Effector memory CD4-positive, alpha-beta T cell (primary cell): ENCODE measurements at places on chromosomes 2 and 18.

DNA sequence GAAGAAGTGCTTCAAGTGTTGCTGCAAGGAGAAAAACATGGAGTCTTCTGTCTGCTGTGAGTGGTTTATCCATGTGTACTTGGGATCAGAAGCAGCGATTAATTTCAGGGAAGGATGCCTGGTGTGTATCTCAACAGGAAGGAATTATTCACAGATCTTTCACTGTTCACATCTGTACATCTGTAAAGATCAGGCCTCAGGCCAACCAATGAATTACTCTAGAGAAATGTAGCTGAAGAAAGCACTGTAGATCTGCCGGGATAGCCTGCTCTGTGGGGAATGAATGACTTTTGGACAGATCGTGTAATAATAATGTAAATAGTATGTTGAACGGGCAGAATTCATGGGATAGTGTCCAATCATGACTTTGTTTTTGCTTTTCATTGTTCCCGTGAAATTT lies 54.0 kb upstream of the SPP2 start:
- no peak for DNase-seq

- DNase-seq, result no peak
Measured at GRCh38 chr2:195861821-195862220, 204.8 kb downstream of the SLC39A10 start.

DNA sequence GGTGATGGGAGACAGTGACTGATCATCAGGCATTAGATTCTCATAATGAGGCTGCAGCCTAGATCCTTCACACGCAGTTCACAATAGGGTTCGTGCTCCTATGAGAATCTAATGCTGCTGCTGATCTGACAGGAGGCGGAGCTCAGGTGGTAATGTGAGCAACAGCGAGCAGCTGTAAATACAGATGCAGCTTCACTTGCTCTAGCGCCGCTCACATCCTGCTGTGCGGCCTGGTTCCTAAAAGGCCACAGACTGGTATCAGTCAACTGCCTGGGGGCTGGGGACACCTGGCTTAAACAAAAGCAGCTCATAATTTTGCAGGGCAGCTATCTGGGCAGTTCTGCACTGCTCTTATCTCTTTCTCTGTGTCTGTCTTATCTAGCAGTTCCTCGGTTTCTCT lies 20.4 kb upstream of the CD226 start:
- DNase-seq, result no peak

GRCh38 chr2:75454241-75454620 lies 106.5 kb downstream of the EVA1A start:
- no peak for DNase-seq

GRCh38 chr2:46849721-46850556 lies 65.7 kb downstream of the MCFD2 start:
- DNase-seq, result no peak

DNA sequence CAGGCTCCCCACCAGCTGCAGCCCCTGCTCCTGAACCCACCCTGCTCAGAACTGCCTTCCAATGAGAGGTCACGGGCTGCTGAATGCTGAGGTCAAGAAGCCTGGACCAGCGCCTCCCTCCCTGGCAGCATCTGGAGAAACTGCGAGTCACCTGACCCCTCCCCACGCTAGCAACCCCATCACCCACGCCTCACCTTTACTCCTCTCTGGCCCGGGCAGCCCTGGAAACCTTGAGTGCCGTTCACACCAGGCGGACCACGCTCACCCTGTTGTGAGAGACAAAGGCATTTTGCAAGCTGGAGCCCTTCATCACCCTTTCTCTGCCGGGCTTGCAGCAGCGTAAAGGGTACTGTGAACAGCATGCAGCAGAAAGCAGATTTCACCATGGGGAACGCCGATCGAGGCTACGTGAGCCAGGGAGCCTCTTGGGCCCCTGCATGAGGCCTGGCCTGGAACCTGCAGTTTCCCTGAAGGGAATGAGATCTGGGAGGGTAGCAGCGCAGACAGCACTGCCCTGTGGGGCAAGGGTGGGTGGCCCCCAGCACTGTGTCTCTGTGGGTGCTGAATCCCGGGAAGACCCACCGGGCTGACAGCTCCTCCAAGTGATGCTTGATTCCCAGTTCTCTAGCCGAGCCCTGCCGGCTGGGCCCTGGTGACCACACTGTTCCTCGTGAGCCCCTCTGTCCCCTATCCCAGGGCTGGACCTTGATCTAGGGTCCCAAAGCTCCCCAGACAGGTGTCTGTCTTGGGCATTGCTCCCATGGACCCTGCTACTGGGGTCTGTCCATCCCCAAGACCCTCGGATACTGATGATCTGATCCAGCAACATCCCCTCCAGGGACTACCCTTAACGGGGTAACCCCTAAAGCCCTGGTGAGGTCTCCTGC lies 53.8 kb downstream of the COL6A3 start:
- no peak for DNase-seq

- DNase-seq, result no peak
Measured at GRCh38 chr2:101439716-101440115, 35.2 kb downstream of the RFX8 start.

- DNase-seq, result no peak
Measured at GRCh38 chr2:209830722-209831465, 59.3 kb downstream of the UNC80 start.

DNA sequence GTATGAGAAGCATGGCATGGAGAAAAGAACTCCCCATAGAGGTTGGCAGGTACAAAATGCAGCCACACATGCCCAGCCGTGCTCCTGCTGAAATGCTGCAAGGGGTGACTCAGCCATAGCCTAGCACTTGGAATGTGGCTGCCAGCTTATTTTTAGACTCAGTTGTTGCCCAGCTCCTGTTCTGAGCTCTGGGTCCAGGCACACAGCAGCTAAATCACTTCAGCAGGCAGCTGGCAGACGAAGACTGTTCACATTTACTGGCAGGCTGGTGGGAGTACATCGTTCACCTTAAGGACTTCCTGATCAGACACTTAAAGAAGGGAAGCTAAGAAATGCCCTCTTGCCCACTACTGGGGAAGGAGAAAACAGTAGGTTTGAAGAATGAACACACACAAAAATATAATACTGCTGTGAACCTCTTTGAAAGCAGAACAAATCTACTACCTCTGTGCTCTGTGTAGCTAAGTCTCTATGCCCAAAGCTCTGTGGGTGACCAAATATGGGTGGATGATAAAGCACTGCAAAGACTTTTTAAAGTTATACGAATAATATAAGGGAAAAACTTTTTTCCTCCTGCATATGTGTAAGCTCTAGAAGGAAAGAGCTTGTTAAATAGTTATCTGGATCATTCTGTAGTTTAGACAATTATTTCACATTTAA lies 146.1 kb downstream of the LNPK start:
- DNase-seq, result no peak

DNA sequence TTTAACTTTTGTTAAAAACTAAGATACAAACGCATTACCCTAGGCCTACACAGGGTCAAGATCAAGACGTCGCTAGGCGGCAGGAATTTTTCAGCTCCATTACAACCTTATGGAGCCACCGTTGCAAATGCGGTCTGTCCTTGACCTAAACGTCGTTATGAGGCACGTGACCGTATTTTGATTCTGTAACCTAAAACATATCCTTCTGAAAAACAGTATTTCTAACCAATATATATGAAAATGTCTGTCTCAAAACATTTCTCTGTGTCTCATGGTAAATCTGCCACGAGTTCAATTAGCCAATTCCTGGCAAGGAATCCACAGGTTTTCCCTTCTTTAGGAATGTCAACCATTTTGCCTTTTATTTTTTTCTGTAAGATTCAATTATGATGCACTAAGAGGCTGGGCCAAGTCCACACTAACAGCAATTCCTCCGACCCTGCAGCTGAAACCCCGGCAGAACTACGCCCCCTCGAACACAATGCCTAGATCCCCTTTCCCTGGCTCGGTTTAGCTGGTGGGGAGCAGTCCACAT lies 1.7 kb downstream of the RTN4 start:
- no peak for DNase-seq

DNA sequence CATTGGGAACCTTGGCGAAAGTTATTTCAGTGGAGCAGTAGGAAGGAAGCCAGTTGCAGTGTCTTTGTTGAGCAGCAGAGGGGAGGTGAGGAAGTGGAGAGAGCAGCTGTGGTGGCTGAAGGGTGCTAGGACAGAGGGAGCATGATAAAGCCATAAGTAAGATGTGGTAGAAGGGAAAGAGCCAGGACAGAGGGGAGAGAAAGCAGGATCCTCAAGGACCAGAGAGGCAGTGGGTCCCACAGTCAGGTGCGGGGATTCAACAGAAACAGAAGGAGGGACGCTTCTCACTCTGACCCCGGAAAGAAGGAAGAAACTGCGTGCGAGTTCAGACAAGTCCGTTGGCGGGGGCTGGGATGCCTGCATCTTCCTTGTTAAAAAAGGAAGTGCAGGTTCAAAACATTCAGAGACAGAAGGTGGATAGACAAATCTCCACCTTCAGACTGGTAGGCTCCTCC lies at the start of gene CXCR2:
CXCR2 (plus strand) TSS at position 403 of the 455 bp plus-strand sequence. CDS start 8,774 bp downstream, outside the sequence.
- DNase-seq, result no peak

- no peak for DNase-seq
Measured at GRCh38 chr2:68426848-68427579, 40.1 kb downstream of the FBXO48 start.

GRCh38 chr2:72004976-72005375 lies 142.7 kb downstream of the CYP26B1 start:
- DNase-seq, result no peak

DNA sequence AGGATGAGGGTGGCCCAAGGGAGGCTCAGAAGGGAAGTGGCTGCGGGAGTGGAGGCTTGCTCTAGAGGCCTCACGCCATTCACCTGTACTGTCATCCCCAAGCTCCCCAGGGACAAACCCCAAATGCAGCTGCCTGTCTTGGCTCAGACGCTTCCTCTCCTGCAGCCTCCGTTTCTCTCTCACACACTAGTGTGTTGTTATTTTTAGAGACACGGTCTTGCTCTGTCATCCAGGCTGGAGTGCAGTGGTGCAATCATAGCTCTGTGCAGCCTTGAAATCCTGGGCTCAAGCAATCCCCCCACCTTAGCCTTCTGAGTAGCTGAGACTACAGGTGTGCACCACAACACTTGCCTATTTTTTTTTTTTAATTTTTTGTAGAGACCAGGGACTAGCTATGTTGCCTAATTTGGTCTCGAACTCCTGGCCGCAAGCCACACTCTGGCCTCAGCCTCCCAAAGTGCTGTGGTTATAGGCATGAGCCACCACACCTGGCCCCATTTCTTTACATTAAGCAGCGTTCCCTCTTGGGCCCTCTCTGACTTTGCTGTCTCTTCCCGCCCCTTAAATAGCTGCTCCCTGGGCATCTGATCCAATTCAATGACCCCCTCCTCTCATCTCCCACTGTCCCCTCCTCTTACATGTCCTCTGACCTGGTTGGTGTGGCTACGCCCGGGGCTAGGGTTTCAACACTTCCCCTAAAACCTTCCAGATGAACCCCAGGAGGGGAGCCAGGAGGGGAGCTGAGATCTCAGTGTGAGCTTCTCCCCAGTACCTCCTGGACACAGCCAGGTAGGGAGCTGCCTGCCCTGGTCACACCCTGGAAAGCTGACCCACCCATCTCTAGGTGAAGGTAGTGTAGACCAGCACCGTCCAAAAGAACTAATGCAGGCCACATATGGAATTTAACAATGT lies 24.0 kb upstream of the LOXHD1 start:
- DNase-seq, result no peak

DNA sequence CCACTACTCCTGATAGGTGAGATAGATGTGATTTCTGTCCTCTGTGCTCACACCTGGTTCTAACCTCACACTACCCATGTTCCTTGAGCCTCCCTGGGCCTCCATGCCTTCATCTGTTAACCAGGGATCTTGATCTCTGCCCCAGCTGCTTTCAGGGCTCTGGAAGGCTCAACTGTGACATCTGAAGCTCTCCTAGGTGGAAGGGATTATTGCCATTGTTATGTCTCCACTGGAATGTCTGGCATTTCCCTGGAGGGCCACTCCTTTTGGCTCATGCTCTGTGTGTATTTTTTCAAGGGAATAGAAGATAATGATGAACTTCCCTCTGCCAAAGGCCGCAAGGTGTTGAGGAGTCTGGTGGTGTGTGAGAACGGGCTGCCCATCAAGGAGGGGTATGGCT lies 41.2 kb downstream of the PCARE start:
- DNase-seq, result no peak
